Fibroblast of skin of back (primary cell): ENCODE measurements at places on chromosomes 5 and 9.

- DNase-seq, result no peak
These were observed 199.5 kb downstream of the C9orf50 start for GRCh38 chr9:129421371-129421770.

DNA sequence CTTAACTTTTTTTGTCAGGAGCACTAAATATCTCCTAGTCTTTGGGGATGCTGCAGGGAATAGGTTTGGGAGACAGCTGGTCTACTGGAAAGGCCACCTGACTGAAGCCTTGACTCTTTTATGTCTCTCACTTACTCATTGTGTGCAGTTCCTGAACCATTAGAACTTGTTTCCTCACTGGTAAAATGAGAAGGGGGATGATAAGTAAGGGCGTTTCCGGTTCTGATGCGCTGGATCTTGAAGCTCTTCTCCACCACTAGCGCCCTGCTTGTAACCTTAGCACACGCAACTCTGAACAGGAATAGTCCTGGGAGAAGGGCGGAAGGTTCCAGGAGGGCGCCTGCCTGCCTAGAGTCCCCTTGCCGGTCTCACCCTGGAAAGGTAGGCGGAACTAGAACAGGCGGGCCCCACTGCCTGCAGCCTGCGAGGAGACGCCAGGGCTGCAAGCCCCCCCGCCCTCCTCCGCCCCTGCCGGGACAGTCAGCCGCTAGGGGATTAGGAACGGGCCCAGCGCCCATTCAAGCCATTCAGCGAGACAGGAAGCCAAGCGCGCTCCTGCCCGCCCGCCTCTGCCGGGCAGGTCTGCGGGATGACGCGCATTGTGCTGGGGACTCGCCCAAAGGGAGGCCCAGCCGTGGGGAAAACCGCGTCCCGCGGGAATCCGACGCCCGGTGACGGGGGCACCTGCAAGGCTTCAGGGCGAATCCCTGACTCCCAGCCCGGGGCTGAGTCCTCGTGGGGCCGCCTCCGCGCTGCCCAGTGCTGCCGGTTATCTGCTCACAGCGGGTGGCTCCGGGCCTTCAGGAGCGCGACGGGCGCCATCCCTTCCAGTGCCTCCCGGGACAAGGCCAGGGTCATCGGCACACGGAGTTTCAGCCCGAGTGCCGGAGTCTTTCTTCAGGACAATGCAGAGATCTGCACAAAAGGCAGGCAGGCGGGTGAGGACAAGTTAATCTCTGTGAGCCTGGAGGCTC is 44.0 kb upstream of the XPA start:
- peak; percentile 66 for DNase-seq

GRCh38 chr5:151427258-151427657 is 20.1 kb upstream of the SLC36A1 start:
- no peak for DNase-seq

DNA sequence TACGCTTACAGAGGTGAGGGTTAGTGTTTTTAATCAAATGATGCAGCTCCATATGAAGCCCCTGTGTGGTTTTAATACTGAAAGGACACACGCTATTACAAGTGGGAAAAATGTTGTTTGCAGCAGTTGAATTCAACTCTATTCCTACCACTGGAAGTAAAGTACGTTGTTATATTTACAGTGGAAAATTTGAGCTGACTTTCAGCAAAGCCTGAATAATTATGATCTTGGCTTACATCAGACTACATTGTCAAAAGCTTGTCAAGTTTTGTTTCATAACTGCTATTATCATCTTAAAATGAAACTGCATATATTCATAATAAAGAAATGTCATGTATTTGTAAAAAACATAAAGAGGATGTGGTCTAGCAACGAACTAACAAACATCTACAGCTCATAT is 818.5 kb downstream of the SEMA5A start:
- DNase-seq, result no peak

- DNase-seq, result no peak
These were observed 2.9 kb downstream of the DENND4C start for GRCh38 chr9:19233344-19233743.

GRCh38 chr9:135783540-135784245 is 81.7 kb downstream of the KCNT1 start:
- DNase-seq, result no peak

DNA sequence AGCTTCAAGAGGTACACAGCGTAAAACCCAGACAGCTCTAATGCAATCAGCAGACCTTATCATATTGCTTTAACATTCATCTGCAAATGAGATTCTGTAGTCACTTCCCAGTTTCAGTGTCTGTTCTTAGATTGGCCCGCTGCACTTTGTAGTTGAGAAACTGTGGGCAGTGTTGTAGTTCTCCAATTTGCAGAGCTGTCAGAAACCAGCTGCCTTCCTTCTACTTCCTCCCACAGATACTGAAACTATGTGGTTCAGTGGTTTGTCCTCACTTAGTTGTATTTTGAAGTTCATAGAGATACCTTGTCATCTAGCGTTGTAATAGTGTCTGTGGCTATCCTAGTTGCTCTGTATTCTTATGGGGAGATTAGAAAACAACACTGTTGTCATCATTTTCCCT is 39.6 kb upstream of the TRIM36 start:
- no peak for DNase-seq

DNA sequence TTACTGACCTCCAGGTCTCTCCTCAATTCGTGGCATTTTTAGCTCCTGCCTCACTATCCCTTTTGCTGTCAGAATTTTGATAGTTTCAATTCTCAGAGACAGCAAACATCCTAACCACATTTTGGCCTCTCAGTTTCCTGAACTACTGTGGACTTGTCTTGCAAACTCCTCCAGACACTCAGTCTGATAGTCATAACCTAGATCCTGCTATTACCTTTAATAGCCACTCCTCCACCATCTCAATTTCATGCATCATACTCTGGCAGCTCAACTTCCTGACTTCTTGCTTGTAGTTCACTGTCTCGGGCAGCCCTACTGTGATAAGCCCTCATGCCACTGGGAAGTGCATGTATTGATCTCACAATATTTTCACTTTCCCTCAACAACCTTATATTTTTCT is 481.8 kb upstream of the CDH18 start:
- DNase-seq, result no peak

- peak; percentile 58 for DNase-seq
These were observed 174.0 kb downstream of the MAN2A1 start for GRCh38 chr5:109863752-109864151.

DNA sequence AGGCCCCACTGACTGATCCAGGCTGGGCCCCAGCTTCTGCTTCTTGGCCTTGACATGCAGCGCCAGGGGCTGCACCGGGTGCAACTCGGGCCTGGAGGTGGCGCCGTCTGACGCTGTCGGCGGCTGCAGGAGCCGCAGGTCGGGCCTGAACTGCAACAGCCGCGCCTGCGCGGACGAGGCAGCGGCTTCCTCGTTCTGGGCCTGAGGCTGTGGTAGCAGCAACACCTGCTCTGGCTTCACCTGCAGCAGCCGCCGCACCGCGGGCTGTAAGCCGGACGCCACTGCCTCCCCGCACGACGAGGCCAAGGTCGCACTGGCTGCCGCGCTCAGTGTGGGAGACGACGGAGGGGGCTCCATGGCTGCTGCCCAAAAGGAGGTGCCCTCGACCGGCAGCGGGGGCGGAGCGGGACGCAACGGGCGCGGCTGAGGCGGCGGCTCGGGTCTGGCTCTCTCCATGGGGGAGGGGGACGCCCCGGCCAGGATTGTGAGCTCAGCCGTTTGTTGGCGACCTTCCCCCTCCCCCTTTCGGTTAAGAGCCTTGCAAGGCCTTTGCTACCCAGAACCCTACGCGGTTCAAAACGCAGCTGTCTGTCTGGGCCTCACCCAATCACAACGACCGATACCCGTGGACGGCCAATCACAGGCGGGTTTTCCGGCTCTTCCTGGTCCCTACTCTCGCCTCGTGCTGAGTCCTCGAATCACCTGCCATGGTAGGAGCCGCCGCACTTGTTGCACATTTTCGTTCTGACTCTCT is 438 bp downstream of the SOX30 start:
- peak; percentile 58 for DNase-seq

DNA sequence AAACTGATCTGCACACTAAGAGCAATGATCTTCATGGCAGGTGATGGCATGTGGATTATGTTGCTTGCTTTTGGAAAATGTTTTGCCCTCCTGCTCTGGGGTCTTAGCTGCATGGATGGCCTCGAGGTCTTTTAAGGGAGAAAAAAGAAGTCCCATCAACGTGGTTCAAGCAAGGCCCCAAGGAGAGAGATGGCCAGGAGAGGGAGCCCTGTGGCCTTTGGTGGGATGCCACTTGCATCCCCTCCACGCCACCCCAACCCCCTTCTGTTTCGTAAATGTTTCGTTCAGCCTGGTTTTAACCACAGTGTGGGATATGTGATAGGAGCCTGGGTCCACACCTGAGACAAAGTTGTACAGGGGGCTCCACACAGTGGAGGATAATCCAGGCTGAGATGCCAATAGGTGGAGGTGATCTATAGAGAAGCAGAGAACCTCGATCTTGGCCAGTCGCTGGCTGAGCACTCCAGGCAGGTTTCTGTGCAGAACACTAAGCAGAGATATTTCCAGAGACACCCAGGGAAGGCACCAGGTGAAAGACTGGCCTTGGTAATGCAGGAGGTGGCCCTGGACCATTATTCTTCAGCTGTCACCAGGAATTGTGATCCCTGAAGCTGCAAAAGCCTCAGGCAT is 25.8 kb upstream of the FRRS1L start:
- peak; percentile 36 for DNase-seq

GRCh38 chr9:124320062-124320973 is 62.6 kb downstream of the NEK6 start:
- peak; percentile 71 for DNase-seq

DNA sequence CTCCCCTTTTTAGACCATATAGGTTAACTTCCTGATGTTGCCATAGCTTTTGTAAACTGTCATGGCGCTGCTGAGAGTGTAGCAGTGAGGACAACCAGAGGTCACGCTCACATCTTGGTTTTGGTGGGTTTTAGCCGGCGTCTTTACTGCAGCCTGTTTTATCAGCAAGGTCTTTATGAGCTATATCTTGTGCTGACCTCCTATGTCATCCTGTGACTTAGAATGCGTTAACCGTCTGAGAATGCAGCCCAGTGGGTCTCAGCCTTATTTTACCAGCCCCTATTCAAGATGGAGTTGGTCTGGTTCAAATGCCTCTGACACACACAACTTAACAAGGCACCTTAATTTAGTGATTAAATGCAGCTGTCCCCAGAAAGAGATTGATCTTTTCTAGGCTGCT is 23.9 kb upstream of the KDM4C start:
- no peak for DNase-seq

DNA sequence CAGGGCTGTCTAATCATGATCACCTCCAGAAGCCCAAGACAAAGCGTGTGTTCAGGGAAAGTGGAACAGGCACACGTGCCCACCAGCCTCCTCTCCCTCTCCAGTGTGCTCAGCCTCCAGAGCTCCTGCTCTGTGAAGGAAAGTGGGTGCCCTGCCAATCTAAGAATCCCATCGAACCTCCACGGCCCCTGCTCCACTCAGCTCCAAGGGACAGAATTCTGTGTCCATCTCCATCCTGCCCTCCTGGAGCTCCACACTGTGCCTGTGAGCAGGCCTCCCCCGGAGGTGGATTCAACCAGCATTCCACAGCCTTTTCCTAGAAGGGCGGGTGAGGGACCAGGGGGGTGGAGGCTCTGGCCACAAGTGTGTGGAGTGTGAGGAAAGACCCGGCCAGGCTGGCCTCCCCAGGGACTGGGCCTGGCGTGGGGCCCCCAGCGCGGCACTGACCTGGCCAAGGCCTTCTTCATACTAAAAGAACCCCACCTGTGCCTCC is 6.0 kb downstream of the EEIG1 start:
- DNase-seq, result peak; percentile 40

- DNase-seq, result no peak
These were observed 16.7 kb downstream of the TBC1D9B start for GRCh38 chr5:179890751-179891682.

- peak; percentile 86 for DNase-seq
These were observed 18.0 kb downstream of the MGAT1 start for GRCh38 chr5:180784497-180785097.

DNA sequence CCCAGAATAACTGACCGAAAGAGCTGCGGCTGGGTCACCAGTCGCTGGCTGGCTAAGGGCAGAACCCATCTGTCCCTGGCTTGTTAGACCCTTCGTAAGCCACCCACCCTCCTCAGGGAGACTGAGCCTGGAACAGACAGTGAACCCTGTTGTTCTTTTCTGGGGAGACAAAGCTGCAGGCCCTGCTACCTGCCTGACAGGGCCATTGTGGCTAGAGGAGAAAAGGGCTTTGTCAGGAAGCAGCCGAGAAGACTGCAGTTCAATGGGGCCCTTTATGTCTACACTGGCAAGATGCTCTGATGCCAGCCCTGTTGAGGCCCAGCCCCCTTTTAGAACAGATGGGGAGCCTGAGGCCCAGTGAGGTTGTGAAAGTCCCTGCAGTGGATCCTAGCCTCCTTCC is 3.7 kb upstream of the NIPAL4 start:
- DNase-seq, result no peak

- no peak for DNase-seq
These were observed 61.6 kb upstream of the ANGPTL2 start for GRCh38 chr9:127183814-127184582.

DNA sequence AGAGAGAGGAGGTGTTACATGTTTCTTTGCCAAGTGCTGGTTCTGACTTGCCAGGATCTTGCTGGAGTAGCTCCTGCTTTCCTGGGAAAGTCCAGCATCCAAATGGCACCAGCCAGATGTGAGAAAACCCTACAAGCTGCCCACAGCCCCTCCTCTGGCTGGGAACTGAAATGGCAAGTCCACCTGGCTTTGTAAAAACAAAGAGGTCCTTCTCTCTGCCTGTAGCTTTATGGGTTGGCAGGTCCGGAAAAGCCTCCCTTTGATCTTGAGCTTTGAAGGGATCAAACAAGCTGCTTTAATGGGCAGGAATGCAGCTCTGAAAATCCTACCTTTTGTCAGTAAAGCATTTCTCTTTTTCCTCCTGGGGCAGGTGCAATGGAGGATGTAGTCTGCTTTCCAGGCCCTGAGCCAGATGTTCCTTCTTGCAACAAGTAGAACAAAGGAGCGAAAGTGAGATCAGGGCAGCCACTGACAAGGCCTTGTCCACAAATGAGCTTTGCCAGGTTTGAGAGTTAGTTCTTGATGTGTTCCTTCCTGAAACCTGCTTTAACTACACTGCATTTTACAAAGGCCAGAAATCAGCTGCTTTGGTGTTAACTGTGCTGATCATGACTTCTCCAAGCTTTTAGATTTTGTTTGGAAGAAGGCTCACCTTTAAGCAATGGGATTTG is 456.7 kb downstream of the ZNF608 start:
- DNase-seq, result no peak

GRCh38 chr5:172696171-172696849 is 55.2 kb downstream of the NEURL1B start:
- no peak for DNase-seq

DNA sequence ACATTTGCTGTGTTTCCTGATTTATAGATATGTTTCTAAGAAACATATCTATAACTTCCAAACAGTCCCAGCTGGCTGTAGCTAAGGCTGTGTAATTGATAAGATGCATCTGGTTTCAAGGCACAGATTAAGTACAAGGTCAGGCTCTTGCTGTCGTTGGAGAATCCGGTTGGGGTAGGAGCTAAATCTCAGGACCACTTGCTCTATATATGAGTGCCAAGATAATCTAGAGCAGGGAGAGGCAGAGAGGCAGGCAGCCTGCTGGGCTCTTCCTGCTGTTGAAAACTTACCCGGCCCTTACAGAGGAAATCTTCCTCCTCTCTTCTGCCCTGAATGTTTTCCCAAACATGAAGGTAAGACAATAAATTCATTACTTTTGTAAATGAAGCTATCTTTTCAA is at the start of gene C7:
Gene C7 (plus strand): TSS at position 234 of the 400 bp plus-strand sequence. CDS start 114 bp downstream, at position 348.
- no peak for DNase-seq
